ENCODE measurements at places on chromosomes 5 and 9.

DNA sequence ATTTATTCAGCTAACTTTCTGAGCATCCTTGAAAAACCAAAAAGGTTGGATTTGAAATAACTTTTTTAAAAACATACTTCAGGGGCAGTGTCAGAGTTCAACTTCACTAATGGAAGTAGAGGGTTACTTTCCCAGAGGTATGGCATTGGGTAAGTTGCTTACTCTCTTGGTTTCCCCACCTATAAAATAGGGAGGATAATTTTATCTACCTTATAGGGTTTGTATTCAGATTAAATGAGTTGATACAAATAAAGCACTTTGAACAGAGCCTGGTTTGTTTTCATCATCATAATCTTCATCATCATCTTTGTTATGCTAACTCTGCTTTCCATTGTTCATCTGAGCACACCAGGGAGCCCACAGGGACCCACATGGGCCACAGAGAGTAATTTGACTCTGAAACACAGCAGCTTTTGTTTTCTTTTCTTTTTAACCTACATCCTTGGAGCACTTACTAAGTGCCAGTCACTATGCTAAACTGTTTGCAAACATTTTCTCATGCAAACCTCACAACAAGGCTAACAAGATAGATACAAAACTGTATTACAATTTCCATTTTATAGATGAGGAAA, 179.1 kb upstream of the SLC24A2 start:
- no peak for DNase-seq

GRCh38 chr5:123438244-123438643, 15.0 kb upstream of the CEP120 start:
- no peak for DNase-seq

GRCh38 chr5:119966028-119966427, 336.7 kb downstream of the FAM170A start:
- no peak for DNase-seq

- DNase-seq = no peak
Observed at GRCh38 chr5:173796721-173797495, 91.2 kb upstream of the CPEB4 start.

- DNase-seq = no peak
Observed at GRCh38 chr9:137456864-137457405, 2.2 kb downstream of the NSMF start.

Measured in activated T-cell treated with anti-CD3 and anti-CD28 coated beads for 4 hours (primary cell).